ENCODE measurements at places on chromosomes 3 and 15. TPM values are rescaled to one million over a fixed set of nuclear protein-coding genes. Genes with fewer than 3 reads are reported as not detected.

- no peaks in the 10 kb centered on the region for H3K27me3 ChIP-seq
- no peak overlapping the region for H3K27ac ChIP-seq
- H3K36me3 ChIP-seq: peaks cover 27% of the 10 kb centered on the region
- DNase-seq: no peak
- H3K4me3 ChIP-seq: peak overlapping the region; percentile 76
Observed at GRCh38 chr3:32954506-32954905, 3.1 kb downstream of the CCR4 start.

GRCh38 chr3:12986986-12987385 lies 86.2 kb downstream of the IQSEC1 start:
- no peak overlapping the region for H3K27ac ChIP-seq
- H3K36me3 ChIP-seq: peaks cover 5% of the 10 kb centered on the region
- H3K4me3 ChIP-seq: no peak overlapping the region

GRCh38 chr3:32401126-32401525 lies 9.5 kb downstream of the CMTM7 start:
- peaks cover 68% of the 10 kb centered on the region for H3K4me1 ChIP-seq
- H3K4me3 ChIP-seq: peak overlapping the region; percentile 76
- no peak for DNase-seq
- H3K27me3 ChIP-seq: no peaks in the 10 kb centered on the region

Gene SLC2A2
- total RNA-seq: not detected

GRCh38 chr15:101056366-101057334 lies 137.5 kb downstream of the LRRK1 start:
- H3K27me3 ChIP-seq: peaks cover 12% of the 10 kb centered on the region
- H3K4me3 ChIP-seq: no peak overlapping the region
- peaks cover 2% of the 10 kb centered on the region for H3K4me1 ChIP-seq
- H3K27ac ChIP-seq: no peak overlapping the region
- H3K36me3 ChIP-seq: no peaks in the 10 kb centered on the region
- peak; percentile 37 for DNase-seq

Gene CKMT1B
- not detected for total RNA-seq

DNA sequence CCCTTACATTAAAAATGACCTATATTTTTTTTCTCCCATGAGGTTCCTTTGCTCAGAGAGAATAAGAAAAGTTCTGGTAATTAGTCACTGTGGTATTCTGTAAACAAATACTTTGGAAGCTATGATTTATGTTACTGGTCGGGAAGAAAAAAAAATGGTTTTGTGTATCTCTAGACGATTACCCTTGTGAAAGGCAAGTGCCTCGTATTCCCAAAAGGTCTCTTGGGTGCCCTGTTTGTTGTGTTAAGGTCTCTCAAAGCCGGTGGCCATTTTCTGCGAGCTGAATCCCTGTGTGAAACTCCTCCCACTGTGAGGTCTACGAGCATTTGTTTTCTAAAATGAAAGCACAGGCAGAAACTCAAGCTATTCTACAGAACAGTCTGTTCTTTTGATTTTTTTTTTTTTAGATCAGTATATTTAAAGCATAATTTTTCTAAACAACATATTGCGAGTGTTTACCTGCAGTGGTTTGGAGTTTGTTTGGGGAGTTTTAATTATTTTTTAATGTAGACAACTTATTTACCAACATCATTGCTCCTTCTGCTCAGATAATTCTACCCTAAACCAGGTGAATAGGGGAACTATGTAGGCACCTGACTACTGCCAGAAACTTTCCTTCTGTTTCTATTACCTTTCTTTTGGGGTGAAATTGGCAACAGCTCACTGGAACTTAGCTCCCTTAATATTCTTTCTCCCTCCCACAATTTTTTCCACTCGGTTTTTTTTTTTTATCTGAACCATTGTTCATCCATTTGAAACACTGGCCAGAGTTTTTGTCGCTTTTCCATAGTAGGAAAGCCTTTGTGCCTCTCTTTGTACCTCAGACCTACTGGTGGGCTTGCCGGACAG lies 44.0 kb downstream of the ZBTB38 start:
- peak; percentile 78 for DNase-seq
- H3K27ac ChIP-seq: peak overlapping the region; percentile 99
- H3K36me3 ChIP-seq: peaks cover 55% of the 10 kb centered on the region
- peaks cover 80% of the 10 kb centered on the region for H3K4me1 ChIP-seq
- H3K4me3 ChIP-seq: peak overlapping the region; percentile 75

- H3K27ac ChIP-seq: no peak overlapping the region
- no peaks in the 10 kb centered on the region for H3K4me1 ChIP-seq
- no peak for DNase-seq
- no peak overlapping the region for H3K4me3 ChIP-seq
- H3K36me3 ChIP-seq: no peaks in the 10 kb centered on the region
Observed at GRCh38 chr3:159187232-159187631, 385.4 kb downstream of the MFSD1 start.

GRCh38 chr3:197858133-197858532 lies 67.1 kb downstream of the LRCH3 start:
- peaks cover 36% of the 10 kb centered on the region for H3K36me3 ChIP-seq
- no peak for DNase-seq
- no peak overlapping the region for H3K27ac ChIP-seq
- no peaks in the 10 kb centered on the region for H3K27me3 ChIP-seq
- H3K4me3 ChIP-seq: no peak overlapping the region
- peaks cover 10% of the 10 kb centered on the region for H3K4me1 ChIP-seq

Gene ACTRT3
- 0.49 TPM for total RNA-seq

GRCh38 chr3:194673761-194674160 lies 1.8 kb upstream of the LSG1 start:
- peak overlapping the region; percentile 12 for H3K27ac ChIP-seq
- no peaks in the 10 kb centered on the region for H3K27me3 ChIP-seq

Gene GADL1
- not detected for total RNA-seq

Gene IDH3A
- total RNA-seq: 105 TPM

Gene CKMT1A
- total RNA-seq: not detected

DNA sequence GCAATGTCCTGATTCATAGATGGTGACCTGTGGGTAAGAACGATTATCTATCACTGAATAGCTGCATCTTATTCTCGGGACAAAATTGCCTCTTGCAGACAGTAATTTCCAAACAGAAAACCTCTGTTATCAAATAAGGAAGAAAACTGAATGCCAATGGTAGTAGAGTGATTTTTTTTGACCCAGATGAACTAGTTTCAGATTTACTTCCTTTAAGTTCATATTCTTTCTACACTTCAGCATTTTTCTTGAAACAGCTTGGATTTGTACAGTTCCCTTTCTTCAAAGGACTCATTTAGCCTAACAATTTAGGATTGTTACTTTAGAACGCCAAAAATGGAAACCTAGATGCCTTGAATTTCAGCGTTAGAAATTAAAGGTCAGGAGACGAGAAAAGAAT lies 14.6 kb downstream of the ETV5 start:
- peaks cover 92% of the 10 kb centered on the region for H3K27me3 ChIP-seq
- DNase-seq: no peak
- H3K36me3 ChIP-seq: no peaks in the 10 kb centered on the region
- no peak overlapping the region for H3K4me3 ChIP-seq

DNA sequence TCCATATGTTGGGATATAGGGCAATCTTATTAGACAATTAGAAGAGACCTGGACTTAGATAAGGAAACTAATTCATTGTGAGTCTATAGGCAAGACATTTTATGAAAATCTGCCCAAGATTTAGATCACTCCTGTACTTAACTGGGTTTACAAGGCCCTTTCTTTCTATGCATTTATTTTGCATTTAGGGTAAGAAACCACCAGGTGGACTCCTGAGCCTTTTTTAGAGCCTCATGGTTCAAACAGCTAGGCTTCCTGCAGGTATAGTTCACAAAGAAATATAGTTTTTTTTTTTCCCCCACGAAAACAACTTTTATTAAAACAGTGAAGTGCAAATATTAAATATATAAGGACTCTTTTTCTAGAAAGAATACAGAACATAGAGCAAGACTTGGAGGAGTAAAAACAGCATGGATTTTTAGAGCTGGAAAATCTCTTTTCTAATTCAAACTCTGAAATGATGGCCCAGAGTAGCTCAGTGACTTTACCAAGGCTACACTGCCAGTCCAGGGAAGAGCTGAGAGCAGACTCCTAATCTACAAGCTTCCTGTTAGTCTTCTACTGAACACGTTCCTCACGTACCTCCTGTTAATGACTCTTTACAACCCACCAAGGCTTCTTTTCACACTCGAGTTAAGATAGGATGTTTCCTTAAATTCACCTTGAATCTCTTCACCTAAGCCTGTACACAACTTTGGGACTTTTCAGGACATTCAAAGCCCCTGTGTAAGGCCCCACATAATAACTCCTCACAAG lies 400.9 kb upstream of the ATP11B start:
- H3K27ac ChIP-seq: no peak overlapping the region
- no peaks in the 10 kb centered on the region for H3K27me3 ChIP-seq
- H3K36me3 ChIP-seq: no peaks in the 10 kb centered on the region
- H3K4me3 ChIP-seq: no peak overlapping the region

DNA sequence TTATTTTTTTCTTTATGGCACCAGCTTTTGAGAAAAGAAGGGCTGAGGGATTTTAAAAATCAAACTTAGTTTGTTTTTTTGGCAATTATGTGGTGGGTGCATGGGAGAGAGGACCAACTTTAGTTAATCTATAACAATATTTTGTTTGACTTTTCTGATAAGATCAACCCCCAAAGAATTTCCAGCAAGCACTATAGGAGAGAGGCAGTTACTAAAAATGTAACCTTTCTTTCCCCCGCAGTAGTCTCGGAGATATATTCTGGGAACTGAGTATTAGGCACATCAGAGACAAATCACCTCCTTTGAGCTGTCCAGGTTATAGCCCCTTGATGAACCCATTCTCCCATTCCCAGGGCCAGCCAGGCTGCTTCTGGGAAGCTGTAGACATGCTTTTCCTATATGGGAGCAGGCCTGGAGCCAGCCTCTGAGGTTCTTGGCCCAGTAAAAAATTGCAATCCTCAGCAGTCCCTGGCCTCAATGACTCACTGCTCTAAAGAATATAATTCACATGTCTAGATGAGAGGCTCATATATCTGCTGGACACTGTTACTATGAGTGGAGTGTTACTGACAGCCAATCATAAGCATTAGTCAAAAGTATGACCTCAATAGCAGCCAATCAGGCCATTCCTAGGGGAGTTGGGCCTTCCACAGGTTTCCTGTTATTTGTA lies 138.3 kb upstream of the AGBL1 start:
- H3K27me3 ChIP-seq: peaks cover 5% of the 10 kb centered on the region
- H3K4me1 ChIP-seq: no peaks in the 10 kb centered on the region
- no peak for DNase-seq
- H3K4me3 ChIP-seq: no peak overlapping the region

DNA sequence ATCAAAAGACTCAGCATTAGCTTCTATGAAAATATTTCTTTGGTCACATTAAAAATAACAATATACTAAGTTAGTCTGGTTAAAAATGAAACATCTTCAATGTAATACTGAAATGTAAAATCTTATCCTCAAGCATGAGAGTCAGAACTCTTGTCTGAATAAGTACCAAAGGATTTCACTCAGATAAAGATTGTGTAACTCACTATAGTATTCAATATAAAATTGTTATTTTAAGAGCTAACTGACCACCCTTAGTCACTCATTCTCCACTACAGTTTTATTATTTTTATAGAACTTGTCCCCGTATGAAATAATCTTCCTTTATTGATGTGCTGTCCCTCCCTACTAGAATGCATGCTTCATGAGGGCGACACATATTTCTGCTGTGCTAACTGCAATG lies 426.3 kb downstream of the MECOM start:
- peaks cover 19% of the 10 kb centered on the region for H3K27me3 ChIP-seq
- no peak overlapping the region for H3K27ac ChIP-seq
- H3K36me3 ChIP-seq: no peaks in the 10 kb centered on the region

GRCh38 chr3:182220471-182220870 lies 508.7 kb downstream of the SOX2 start:
- no peak for DNase-seq
- no peak overlapping the region for H3K27ac ChIP-seq
- no peaks in the 10 kb centered on the region for H3K27me3 ChIP-seq
- H3K4me1 ChIP-seq: no peaks in the 10 kb centered on the region
- H3K36me3 ChIP-seq: no peaks in the 10 kb centered on the region

Gene EHHADH
- 3.8 TPM for total RNA-seq

GRCh38 chr15:78239811-78240210 lies 5.4 kb upstream of the ACSBG1 start:
- H3K27ac ChIP-seq: no peak overlapping the region
- H3K27me3 ChIP-seq: peaks cover 24% of the 10 kb centered on the region
- peaks cover 4% of the 10 kb centered on the region for H3K4me1 ChIP-seq
- no peak for DNase-seq

GRCh38 chr15:80156176-80156720 lies 3.4 kb downstream of the FAH start:
- H3K36me3 ChIP-seq: peaks cover 31% of the 10 kb centered on the region
- DNase-seq: no peak
- no peaks in the 10 kb centered on the region for H3K27me3 ChIP-seq
- no peak overlapping the region for H3K4me3 ChIP-seq
- H3K27ac ChIP-seq: no peak overlapping the region

Gene MOBP
- total RNA-seq: not detected

DNA sequence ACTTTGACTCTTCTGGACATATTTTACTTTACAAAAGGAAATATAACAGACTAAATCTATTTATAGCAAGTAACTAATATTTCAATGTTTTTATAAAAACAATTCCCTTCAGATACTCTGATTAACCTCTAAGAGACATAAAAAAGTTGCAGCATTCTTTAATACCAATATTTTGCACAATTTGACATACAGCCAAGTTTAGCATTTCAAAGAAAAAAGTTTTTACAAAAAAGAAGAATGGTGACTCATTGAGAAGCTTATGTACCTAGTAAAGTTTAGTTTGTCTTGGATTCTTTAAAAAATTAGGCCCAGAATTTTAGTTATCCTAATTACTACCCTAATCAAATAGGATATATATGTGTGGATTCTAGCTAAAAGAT lies 17.6 kb downstream of the DAZL start:
- peaks cover 11% of the 10 kb centered on the region for H3K4me1 ChIP-seq
- no peak overlapping the region for H3K4me3 ChIP-seq
- peaks cover 24% of the 10 kb centered on the region for H3K27me3 ChIP-seq
- H3K36me3 ChIP-seq: peaks cover 2% of the 10 kb centered on the region

Gene CACNA2D3
- not detected for total RNA-seq

- no peaks in the 10 kb centered on the region for H3K4me1 ChIP-seq
- H3K27ac ChIP-seq: no peak overlapping the region
- no peaks in the 10 kb centered on the region for H3K27me3 ChIP-seq
Observed at GRCh38 chr3:185046164-185046515, 106.7 kb downstream of the C3orf70 start.

All from activated CD8-positive, alpha-beta memory T cell treated with anti-CD3 and anti-CD28 coated beads, Interleukin-2, amount 10 ng/mL, durations not matched to agents 7 days and 5 days (primary cell).